ENCODE measurements at places on chromosomes 16 and 17.

DNA sequence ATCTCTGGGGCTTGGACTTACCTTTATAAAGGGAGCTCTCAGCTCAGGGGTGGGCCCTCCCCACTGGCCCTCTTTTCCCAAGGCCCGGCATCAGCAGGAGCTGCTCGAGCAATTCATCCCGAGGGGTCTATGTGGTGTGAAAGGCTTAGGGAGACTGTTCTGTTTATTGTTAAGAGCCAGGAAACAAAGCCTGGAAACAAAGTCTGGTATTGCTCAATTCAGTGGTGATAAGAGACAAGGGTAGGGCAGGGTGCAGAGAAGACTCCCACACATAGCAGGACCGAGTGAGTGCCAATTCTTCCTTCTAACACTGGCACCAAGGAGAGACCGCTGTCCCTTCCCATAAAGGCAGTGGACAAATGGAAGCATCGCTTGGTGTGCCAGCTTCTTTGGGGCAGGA is 750.7 kb downstream of the KCNJ18 start:
- DNase-seq: no peak

GRCh38 chr16:84842516-84843148 is 22.8 kb downstream of the CRISPLD2 start:
- no peak for DNase-seq

DNA sequence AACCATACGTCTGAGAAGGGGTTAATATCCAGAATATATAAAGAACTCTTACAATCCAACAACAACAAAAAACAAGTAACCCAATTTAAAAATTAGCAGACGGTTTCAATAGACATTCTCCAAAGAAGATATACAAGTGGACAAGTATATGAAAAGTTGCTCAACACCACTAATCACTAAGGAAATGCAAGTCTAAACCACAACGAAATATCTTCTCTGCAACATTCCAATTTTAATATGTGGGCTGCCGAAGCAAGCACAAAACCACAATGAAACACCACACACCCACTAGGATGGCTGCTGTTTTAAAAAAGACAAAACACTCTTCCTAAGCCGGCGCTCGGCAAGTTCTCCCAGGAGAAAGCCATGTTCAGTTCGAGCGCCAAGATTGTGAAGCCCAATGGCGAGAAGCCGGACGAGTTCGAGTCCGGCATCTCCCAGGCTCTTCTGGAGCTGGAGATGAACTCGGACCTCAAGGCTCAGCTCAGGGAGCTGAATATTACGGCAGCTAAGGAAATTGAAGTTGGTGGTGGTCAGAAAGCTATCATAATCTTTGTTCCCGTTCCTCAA is 5.9 kb upstream of the SLC13A2 start:
- DNase-seq: no peak

- DNase-seq: no peak
Measured at GRCh38 chr16:1211451-1212268, 13.4 kb downstream of the TPSG1 start.

DNA sequence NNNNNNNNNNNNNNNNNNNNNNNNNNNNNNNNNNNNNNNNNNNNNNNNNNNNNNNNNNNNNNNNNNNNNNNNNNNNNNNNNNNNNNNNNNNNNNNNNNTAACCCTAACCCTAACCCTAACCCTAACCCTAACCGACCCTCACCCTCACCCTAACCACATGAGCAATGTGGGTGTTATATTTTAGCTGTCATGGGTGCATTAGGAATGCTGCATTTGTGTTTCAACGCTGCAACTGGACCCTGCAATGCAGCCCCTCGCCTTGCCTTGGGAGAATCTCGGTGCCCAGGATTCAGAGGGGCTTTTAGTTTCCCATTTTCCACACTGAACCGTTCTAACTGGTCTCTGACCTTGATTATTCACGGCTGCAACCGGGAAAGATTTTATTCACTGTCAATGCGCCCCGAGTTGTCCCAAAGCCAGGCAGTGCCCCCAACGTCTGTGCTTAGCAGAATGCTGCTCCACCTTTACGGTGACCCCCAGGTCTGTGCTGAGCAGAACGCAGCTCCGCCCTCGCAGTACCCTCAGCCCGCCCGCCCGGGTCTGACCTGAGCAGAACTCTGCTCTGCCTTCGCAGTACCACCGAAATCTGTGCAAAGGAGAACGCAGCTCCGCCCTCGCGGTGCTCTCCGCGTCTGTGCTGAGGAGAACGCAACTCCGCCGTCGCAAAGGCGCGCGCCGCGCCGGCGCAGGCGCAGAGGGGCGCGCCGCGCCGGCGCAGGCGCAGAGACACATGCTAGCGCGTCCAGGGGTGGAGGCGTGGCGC is 43.3 kb downstream of the POLR3K start:
- DNase-seq: no peak

GRCh38 chr16:353404-354290 is 1.1 kb upstream of the AXIN1 start:
- DNase-seq: no peak

GRCh38 chr16:27918755-27919154 is 144.8 kb downstream of the GSG1L start:
- DNase-seq: no peak

DNA sequence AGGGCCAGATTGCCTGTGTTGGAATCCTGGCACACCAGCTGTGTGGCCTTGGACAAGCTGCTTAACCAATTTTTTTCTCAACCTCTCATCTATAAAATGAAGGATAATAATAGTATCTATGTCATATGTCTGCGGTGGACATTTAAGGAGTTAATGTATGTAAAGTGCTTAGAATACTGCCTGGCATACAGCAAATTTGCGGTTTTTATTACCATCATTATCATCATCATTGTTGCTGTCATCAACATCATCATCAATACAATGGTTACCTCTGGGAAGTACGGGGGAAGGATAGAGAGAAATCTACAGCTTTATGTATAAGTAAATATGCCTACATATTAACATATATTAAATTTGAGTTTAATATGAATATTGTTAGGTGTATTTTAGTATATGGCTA is 37.1 kb upstream of the COX10 start:
- DNase-seq: no peak

DNA sequence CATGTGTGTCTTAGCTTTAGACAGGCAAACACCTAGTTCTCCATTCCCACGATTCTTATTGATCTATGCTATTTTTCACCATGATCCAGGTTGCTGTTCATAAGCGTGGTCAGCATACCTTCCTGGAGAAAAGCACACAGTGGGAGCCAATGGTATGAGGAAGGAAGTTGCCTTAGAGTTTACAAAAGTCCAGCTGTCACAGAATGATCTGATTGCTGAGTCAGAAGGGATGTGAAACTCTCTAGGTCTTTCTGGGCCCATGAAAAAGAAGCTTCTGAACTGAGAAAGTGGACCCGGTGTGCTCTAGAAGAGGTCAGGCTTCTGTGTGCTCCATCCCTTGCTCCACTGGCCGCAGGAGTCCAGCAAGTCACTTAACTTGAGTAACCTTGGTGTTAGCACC is 71.0 kb upstream of the CCL1 start:
- DNase-seq: no peak

- no peak for DNase-seq
Measured at GRCh38 chr16:52545222-52545897, 1.6 kb downstream of the TOX3 start.

DNA sequence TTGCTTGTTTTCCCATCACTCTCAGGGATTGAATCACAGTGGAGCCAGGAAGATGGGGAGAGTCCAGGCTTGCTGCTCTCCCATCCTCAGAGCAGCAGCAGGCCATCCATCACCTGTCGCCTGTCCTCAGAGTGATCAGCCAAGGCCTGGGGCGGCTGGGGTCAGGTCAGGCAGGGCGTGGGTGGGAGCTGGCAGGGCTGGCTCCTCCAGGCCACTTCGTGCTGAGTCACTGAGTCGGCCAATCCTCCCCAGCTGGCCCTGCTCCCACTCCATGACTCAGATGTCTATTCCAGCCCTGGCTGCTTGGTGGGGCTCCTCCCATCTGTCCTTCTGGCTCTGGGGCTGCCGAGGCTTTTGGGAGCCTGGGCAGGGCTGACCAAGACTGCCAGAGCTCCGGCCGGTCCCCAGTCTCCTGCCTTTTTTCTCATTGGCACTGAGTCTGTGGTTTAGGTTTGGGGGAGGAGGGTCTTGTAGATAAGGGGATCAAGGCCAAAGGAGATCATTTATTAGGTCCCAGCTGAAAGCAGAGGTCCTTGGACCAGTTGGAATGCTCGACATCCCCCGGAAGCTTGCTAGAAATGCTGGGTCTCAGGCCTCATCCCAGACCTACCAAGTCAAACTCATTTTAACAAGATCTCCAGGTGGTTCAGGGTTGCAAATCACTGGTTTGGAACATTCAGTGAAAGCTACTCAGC is 72.7 kb downstream of the ABCC1 start:
- DNase-seq: no peak

DNA sequence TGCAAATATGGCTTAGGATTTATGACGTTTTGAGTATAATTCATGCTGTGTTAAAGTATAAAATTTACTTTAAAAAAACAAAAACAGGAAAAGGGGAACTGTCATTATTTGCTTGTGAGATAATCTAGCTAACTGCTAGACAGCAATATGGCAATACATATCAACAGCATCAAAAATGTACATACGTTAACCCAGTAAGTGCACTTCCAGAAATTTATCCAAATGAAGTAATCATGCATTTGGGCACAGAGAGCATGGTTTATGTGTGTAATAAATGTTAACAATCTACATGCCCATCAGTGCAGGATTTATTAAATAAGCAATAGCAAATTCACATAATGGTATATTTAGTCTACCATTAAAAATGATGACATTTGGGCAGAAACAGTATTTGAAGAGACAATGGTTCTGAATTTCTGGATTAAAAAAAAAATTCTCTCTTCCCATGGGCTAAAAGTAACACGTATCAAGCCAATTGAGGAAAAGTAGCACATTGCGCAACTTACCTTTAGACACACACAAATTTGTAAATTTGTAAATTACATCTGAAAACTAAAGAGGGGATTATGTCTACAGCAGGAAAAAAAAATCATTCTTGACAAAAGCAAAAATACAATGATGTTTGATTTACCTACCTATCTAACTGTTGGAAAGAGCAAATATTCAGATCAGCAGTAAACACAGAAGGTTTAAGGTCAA is 80.2 kb downstream of the CACNG1 start:
- DNase-seq: no peak

DNA sequence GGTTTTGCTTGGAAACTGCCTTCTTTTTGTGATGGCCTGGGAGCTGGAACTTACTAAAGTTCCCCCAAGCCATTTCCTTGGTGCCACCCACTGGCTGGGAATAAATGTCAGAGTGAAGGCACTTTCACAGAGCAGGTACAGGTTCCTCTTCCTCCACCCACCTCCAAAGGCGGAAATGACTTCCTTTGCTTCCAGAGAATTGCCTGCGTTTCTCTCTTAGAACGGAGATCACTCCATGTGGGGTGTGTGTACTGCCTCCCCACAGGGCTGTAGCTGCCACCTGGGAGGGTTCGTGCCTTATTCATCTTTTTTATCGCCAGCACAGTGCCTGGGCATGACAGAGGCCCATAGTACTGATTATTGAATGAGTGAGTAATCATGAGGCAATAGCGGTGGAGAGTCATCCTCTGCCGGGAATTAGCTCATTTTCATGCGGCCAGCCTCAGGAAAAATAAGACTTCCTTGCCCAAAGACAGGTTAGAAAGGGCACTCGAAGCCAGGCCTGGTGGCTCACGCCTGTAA is 32.2 kb upstream of the HAS3 start:
- DNase-seq: no peak

GRCh38 chr16:15573274-15573895 is 69.6 kb downstream of the MARF1 start:
- DNase-seq: no peak

- peak; percentile 62 for DNase-seq
Measured at GRCh38 chr17:29140051-29140621, 40.1 kb downstream of the MYO18A start.

Measured in CD4-positive, alpha-beta T cell treated with Interferon alpha-2 for 1 hour (primary cell).